ENCODE measurements at places on chromosomes 13 and 19.

- DNase-seq, result no peak
These were observed 193.8 kb downstream of the URI1 start for GRCh38 chr19:30135797-30136196.

GRCh38 chr19:10720607-10721125 is 2.8 kb downstream of the DNM2 start:
- no peak for DNase-seq

GRCh38 chr13:97321101-97321500 is 99.0 kb downstream of the MBNL2 start:
- no peak for DNase-seq

GRCh38 chr13:35501661-35502235 is 25.3 kb upstream of the MAB21L1 start:
- DNase-seq, result no peak

DNA sequence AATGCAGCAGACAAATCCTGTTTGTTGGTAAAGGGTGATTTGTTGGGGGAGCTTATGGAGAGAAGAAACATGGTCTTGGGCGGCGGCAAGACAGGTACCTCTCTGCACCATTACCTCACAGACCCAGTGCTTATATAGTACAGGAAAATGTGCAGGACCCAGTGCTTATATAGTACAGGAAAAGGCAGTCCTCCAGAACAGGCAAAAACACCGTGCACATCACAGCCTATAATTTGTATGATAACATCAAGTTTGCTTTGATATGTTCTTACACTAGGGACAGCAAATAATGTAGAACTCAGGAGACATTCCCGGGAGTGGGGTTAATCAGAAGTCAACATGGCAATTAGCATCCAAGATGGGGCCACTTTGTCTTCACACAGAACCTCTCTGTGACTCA is 20.9 kb downstream of the VAV1 start:
- no peak for DNase-seq

- DNase-seq, result no peak
These were observed 905.0 kb downstream of the GPC5 start for GRCh38 chr13:92303428-92303827.

Data from stimulated activated CD4-positive, alpha-beta T cell treated with anti-CD3 and anti-CD28 coated beads, Interleukin-1b, Interleukin-23, amount 100 ng/mL, for 1 hour (primary cell).